ENCODE measurements at places on chromosomes 16 and 17.

DNA sequence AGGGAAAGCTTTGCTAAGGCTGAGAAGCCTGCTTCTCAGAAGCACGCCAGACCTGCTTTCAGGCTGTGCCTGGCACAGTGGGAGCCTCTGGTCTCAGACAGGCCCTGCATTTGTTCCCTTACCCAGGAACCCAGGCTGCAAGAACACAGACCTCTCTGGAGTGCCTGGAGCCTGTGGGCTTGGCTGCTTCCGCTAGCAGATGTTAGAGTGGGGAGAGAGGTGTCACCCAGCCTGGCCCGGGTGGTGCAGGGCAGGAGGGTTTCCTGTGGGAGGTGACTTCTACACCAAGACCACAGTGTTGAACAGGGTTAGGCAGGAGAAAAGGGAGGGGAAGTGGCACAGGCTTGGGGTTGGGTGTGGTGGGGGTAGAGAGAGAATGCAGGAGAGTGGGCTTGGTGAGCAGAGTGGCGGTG, 35.8 kb upstream of the ADGRG1 start:
- no peak for DNase-seq

GRCh38 chr17:28908640-28909167, 5.8 kb upstream of the DHRS13 start:
- peak; percentile 71 for DNase-seq

GRCh38 chr17:50147841-50148225, 2.6 kb downstream of the PPP1R9B start:
- DNase-seq: no peak

DNA sequence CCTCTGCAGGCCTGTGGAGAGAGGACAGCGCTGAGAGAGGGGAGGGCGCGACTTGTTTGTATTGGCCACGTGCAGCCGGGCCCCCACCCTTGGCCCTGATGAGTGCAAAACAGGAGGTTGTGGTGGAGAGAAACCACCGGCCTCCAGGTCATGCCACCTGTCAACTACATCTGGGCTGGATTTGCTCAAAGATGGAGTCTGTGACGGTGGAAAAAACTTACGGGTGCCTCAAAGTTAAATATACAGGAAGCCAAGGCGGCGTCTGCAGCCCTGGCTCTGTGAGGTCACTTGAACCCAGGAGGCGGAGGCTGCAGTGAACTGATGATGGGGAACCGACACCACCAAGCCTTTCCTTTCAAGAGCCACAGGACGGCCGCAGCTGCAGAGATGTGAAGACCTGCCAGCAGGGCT, 15.7 kb downstream of the C16orf74 start:
- DNase-seq: no peak

DNA sequence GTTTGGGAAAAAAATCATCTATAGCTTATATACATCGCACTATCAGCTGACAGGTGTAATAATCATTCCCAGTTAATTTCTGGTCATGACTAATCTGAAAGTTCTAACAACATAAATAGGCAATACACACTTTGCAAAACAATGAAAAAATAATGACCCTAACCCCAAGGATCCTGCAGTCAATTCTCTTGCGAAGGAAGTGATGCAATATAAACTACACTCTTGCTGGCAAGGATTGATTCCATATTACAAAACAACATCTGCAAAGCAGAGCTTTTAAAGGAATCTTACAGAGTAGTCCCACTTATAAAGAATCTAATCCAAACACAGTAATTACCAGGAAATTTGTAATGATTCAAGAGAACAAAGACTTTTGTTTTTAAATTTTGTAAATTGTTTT, 73.4 kb downstream of the MYO1D start:
- DNase-seq: no peak

DNA sequence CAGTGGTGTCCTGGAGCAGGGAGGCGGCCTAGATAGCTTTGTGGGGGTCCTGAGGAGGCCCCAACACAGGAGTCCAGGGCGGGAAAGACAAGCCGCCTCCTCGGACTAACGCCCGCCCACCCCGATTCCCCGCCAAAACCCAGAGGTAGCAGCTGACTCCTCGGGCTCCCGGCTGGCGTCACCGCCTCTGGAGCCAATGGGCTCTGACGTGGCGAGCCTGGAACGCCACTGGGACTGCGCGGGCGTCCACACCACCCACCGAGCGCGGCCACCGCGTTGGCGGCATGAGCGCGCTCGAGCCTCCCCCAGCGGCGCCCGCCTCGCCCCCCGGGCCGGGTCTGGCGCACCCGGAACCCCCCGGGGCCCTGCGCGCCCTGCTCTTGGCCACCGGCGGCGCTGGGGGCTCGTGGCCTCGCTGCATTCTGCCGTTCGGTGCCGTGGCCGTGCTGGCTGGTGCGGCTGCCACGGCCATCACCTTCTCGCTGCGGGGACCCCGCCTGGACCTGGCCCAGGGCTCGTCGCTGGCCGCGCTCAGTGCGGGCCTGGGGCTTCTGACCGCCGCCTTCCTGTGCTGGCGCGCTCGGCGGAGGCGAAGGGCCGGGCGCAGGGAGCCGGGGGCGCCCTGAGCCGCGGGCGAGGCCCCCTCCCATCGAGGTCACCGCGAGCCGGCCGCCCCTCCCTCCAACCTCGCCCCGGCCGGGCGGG, 3.4 kb upstream of the NTN3 start:
- DNase-seq: peak; percentile 87

GRCh38 chr17:10270258-10270657, 71.9 kb upstream of the GAS7 start:
- DNase-seq: no peak

- DNase-seq: no peak
Measured at GRCh38 chr16:84823926-84824325, 4.1 kb downstream of the CRISPLD2 start.

DNA sequence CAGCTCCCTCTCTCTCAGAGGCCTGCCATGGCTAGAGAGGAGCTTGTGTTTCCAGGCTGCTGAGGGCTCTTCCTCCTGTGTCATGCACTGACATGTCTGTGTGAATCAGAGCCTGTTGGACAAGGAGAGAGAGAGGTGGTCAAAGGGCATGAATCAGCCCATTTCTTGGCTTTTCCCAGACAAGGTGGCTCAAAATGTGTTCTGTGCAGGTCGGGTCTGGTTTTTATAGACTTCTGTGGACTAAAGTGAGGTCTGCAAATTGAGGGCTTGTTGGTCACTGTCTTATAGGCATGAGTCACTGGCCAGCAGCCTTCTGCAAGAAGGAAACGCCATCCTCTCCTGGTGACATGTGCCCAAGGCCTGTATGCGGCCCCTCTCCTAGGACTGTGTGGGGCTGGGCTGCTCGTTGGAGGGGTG, 97.9 kb downstream of the FOXL1 start:
- no peak for DNase-seq

DNA sequence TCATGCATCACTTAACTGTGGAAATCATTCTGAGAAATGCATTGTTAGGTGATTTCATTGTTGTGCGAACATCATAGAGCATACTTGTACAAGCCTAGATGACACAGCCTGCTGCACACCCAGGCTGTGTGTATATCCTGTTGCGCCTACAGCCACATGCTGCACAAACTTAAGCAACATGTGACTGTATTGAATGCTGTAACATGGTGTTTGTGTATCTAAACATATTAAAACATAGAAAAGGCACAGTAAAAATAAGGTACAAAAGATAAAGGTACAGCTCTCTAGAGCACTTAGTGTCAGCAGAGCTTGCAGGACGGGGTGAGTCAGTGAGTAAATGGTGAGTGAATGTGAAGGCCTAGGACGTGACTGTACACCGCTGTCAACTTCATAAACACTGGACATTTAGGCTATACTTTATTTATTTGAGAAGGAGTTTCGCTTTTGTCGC, 11.9 kb downstream of the FOXK2 start:
- no peak for DNase-seq

GRCh38 chr16:85419503-85420408, 193.4 kb upstream of the GSE1 start:
- DNase-seq: peak; percentile 50

DNA sequence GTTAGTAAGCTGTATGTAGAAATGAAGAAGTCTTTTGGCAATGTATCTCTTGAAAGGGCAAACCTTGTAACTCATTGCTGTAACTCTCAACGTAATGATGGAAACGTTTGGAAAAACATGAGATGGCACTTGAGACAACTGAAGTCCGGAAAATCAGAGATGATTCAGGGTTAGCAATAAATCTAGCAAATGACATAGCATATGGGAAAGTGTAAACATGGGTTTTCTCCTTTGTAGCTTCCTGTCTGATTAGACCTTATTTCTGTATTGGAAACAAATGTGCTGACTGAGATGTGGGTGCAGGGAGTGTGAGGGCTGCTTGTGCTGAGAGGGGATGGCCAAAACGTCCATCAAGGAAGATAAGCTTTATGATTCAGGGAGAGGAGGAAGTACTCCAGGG, 110.7 kb upstream of the FAM20A start:
- no peak for DNase-seq

GRCh38 chr16:86653285-86654006, 75.1 kb downstream of the FOXL1 start:
- no peak for DNase-seq

DNA sequence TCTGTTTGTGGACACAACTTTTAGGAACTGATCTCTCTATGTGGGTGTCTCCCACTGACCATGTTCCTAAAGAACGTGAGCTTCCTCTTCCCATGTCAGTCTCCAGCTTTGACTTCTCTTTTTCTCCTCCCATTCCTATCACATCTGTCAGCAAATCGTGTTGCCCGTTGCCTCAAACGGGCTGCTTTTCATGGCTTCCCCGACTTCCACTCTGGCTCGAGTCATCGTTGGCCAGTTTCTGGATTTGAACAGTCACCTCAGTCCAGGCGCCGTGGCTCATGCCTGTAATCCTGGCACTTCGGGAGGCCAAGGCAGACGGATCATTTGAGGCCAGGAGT, 5.4 kb downstream of the ABCC1 start:
- no peak for DNase-seq

GRCh38 chr16:70160388-70160787, 13.2 kb upstream of the CLEC18C start:
- DNase-seq: peak; percentile 42

- no peak for DNase-seq
Measured at GRCh38 chr17:30246460-30246859, 11.0 kb upstream of the SLC6A4 start.

- peak; percentile 43 for DNase-seq
Measured at GRCh38 chr17:80385046-80385445, 29.9 kb upstream of the ENDOV start.
